H7 (cell line): ENCODE measurements at places on chromosomes 13 and 19. TPM values are rescaled to one million over a fixed set of nuclear protein-coding genes. Genes with fewer than 3 reads are reported as not detected.

MRPL54 gene
- total RNA-seq = 56.3 and 62.1 TPM in 2 replicates

OR7A10 gene
- not detected in 2 replicates for total RNA-seq

PRRG2 gene
- 0.55 and 1.2 TPM in 2 replicates for total RNA-seq

BRCA2 gene
- 12.9 and 13.8 TPM in 2 replicates for total RNA-seq

RGL3 gene
- total RNA-seq = 1.6 and 7.8 TPM in 2 replicates

COL4A1 gene
- total RNA-seq = 131 and 135 TPM in 2 replicates

FAM187B gene
- total RNA-seq = not detected in 2 replicates

SOX1 gene
- 0.15 TPM in 1 of 2 replicates, not detected in the other for total RNA-seq

MADCAM1 gene
- 0.70 TPM in 1 of 2 replicates, not detected in the other for total RNA-seq

TTC9B gene
- total RNA-seq = not detected in 2 replicates

THSD1 gene
- total RNA-seq = 0.07 TPM in 2 replicates

PRR22 gene
- total RNA-seq = 1.5 and 2.2 TPM in 2 replicates

CADM4 gene
- total RNA-seq = 9.9 and 12.3 TPM in 2 replicates

RAB4B gene
- 23.8 and 26.4 TPM in 2 replicates for total RNA-seq

CDC37 gene
- total RNA-seq = 226 and 254 TPM in 2 replicates

ZNF490 gene
- 3.1 and 5.2 TPM in 2 replicates for total RNA-seq

TPP2 gene
- total RNA-seq = 44.4 and 65.7 TPM in 2 replicates

OR10H5 gene
- total RNA-seq = not detected in 2 replicates

ETFB gene
- total RNA-seq = 106 and 125 TPM in 2 replicates
